Epithelial cell of umbilical artery (primary cell): ENCODE measurements at places on chromosomes 12 and 14. TPM values are rescaled to one million over a fixed set of nuclear protein-coding genes. Genes with fewer than 3 reads are reported as not detected.

Gene FOXJ2
- total RNA-seq: 3.2 and 3.3 TPM in 2 replicates

Gene SOX5
- 0.30 and 0.97 TPM in 2 replicates for total RNA-seq

Gene ACSM4
- not detected in 2 replicates for total RNA-seq

Gene KSR2
- total RNA-seq: 0.30 and 0.32 TPM in 2 replicates

Gene ACOT4
- total RNA-seq: under 0.01 and 0.61 TPM in 2 replicates

Gene TCP11L2
- 22.2 and 23.1 TPM in 2 replicates for total RNA-seq

Gene METTL17
- 41.6 and 42.6 TPM in 2 replicates for total RNA-seq
